ENCODE measurements at places on chromosomes 2 and 18.

DNA sequence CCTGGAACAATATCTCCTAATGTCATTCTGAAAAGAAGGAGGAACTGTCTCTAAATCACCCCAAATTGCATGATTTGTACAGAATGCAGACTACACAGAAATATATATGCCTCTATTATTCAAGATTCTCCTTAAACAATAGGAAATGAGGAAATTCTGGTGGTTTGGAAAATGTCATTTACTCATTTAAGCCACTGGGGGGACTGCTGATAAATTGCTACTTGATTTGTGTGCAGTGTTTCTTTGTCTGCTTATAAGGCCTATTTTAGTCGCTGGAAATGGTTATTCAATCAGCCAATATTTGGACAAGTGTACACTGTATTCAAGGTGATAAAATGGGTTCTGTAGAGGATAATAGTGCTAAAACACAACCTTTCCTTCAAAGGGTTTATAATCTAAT is 801.9 kb upstream of the CELF4 start:
- no peak for DNase-seq

DNA sequence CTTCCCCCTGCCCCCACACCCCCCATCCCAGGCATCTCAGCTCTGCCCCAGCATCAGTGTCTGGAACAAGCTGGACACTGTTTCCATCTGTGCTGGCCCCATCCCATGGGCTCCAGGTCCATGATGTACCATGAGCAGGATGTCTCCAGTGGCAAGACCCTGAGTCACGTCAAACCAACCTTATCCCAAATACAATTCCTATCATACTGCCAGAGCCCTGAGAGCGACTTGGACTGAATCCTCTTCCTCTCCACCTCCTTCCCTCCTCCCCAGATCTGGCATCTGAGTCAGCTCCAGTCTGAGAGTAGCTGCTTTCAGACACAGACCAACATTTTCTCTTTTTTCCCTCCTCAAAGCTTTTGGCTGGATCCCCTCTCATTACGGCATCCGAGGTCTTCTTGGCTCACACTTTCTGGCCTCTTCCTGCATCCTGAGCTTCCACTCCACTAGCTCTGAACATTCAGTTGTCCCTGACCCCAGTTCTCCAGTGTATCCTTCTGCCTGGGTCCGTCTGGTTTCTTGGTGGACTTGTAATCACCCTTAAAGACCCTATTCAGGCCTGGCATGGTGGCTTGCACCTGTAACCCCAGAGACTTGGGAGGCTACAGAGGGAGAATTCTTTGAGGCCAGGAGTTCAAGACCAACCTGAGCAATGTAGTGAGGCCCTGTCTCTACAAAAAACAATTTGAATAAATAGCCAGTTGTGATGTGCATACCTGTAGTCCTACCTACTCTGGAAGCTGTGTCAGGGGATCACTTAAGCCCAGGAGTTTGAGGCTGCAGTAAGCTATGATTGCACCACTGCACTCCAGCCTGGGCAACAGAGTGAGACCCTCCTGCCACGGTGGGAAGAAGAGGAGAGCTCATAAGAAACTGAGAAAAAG is 68.3 kb downstream of the ACKR3 start:
- no peak for DNase-seq

DNA sequence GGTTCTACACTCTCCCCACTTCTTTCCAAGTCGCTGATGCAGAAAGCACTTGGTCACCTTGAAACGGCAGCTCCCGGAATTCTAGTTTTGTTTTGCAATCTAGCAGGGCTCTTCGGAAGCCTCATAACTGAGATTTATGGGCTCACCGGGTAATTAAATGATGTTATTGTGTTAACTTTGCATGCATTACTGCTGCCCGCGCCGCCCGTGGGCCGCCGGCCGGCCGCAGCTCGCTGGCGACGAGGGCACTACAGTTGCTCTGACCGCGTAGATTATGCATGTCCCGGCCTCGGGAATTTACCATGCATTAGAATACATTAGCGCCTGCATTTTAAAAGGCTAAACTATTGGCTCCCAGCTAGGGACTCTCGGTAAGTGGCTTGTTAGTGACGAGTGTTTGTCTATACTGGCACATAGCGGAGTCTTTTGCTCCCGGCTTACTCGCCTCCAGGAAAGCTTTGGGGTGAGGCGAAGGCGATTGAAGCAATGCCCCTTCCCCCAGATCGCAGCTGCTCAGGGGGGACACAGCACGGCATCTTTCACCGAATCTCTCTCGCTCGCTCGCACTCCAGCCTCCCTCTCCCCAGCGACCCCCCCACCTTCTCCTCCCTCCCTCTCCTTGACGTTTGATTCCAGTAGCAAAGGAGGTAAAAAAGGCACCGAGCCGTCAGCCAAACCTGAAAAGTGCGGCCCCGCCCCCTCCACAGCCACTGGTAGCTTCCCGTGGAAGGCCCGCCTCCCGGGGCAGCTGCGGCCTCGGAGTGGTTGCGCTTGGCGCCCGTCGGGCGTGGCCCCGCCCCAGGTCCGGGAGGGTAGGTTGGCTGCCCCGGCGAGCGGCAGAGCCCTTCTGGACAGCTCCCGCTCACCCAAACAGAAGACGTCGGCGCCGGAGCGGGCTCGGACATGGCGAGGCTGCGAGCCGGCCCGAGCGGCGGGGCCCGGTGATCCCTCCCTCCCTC is at the start of gene ONECUT2:
ONECUT2 (plus strand) TSS at position 839 of the 959 bp plus-strand sequence. CDS start 343 bp downstream, outside the sequence.
- DNase-seq, result peak; percentile 83

- peak; percentile 71 for DNase-seq
Observed at GRCh38 chr18:48834413-48835031, 116.2 kb downstream of the SMAD7 start.

DNA sequence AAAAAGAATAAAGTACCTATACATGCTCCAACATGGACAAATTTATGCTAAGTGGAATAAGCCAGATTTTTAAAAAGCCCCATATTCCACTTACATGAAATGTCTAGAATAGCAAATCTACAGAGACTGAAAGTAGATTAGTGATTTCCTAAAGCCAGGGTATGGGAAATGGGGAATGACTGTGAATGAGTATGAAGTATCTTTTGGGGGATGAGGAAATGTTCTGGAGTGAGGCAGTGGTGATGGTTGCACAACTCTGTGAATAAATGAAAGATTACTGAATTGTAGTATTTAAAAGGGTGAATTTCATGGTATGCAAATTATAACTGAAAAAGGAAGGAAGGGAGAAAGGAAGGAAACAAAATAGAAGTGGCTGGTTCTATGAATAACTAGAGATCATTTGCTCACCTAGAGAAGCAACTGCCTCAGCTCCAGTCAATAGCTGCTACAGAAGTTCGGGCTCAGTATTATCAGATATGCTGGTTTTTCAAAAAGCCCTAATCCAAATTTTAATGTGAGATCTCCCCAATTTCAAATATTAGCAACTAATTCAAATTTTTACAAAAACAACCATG is 39.3 kb downstream of the MAP3K2 start:
- DNase-seq, result no peak

GRCh38 chr18:36850527-36851201 is 21.7 kb downstream of the KIAA1328 start:
- DNase-seq, result no peak

DNA sequence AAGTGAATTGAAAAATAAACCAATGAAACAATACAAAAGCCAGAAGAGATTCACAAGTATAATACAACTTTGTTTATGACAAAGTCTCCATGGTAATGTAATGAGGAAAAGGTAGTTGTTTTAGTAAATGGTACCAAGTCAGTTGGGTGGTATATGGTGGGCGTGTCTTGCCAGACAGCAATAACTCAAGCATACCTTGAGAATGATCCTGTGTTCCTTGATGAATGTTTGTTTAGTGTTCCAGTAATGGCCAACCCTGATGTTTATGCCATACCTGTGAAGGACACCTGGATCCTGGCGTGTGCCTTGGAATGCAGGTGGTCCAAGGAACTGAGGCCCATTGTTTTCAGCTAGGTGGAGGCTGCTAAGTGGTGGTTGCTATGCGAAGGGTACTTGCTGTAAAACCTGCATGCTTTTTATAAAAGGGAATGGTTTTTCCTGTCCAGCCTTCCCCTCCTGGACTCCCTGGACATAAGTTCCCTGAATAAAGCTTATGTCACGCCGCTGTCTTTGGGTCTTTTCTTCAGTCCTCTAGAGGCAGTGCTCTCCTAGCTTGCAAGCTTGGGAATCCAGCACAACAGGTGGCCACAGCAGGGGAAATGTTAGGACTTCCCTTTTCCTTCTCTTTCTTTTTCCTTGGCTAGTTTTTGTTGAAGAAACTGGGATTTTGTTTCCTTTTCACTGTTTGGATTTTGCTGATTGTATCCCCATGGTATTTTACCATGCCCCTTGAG is 54.7 kb downstream of the MTA3 start:
- DNase-seq, result no peak

DNA sequence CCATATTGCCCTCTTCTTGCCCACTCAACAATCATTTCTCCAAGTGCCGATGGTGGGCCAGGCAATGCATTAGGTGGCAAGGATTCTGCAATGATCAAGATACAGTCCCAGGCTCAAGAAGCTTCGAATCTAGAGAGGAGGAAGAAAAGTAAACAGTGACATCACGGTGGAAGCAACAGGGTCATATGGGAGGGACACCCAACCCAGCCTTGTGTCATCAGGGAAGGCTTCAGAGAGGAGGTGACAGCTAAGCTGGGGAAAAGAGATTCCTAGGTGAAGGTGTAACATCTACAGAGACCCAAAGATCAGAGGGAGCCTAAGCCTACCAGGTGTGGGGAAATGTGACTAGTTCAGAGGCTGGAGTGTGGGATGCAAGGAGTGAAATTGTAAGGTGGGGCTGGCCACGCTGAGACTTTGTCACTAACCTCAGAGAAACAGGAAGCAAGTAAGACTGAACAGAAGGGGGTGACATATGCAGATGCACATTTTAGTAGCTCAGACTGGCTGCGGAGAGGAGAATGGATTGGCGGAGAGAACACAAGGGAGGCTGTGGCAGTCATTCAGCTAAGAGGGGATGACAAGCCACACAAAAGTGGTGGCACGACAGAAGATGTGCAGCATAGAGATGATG is 104.9 kb downstream of the ANKRD44 start:
- DNase-seq, result no peak

DNA sequence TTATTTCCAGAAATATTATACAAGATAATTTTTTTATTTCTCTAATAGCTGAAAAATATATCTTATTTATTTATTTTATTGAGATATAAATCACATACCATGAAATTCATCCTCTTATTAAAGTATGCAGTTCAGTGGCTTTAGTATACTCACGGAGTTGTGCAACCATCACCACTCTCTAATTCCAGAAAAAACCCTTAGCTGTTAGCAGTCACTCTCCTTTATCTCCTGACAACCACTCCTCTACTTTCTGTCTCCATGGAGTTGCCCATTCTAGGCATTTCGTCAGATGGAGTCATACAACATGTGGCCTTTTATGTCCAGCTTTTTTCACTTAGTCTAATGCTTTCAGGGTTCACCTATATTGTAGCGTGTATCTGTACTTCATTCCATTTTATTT is 66.5 kb downstream of the TCF7L1 start:
- no peak for DNase-seq

DNA sequence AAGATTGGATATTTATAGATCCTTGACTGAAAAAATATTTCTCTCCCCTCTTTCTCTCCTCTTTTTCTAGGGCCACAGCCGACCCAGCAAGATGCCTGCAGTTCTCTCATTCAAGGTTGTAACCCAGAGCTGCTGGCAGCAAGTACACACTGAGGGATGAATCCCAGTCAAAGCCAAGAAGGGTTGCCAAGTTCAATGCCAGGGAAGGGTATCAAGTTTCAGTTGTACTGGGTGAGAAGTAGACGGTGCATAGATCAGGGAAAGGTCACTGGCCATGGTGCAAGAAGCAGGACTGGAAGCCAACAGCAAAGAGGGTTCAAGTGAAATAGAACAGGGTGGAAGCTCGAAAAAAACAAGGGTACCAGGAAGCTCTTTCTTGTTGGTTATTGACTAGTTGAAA is 170.2 kb downstream of the NRP2 start:
- DNase-seq, result no peak

DNA sequence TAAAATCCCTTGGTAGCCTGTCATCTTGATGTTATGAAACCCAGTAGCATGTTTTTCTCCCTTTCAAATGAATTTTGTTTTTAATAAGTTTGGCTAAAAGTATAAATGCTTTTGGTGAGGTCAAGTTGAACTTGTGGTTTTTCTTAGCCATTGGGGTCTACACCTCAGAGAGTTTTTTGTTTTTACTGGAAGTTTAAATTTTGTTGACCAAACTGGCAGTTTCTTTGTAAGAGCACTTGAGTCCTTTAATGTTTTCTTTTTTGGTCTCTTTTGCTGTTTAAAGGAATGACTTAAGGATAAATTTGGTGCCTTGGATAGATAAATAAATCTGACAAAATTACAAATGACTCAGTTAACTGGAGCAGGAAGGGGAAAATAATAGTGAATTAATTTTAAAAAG is 577.3 kb downstream of the SATB2 start:
- DNase-seq, result no peak

DNA sequence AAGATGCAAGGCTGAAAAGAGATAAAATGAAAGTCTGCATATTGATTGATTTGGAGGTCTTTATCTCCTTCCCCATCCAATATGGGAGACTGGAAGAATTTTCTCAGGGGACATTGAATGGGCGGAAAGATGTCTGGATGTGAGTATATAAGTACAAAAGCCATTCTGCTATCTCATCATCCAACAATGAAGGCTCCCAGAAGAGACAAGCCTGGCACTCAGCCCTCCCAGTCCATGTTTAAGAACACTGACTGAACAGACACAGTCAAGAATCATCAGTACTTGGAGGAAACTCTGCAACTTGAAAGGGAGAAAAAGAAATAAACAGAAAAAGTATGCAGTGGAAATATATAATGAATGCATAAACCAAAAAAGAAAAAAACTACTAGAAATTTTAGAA is 80.9 kb downstream of the PTRHD1 start:
- DNase-seq, result peak; percentile 66

DNA sequence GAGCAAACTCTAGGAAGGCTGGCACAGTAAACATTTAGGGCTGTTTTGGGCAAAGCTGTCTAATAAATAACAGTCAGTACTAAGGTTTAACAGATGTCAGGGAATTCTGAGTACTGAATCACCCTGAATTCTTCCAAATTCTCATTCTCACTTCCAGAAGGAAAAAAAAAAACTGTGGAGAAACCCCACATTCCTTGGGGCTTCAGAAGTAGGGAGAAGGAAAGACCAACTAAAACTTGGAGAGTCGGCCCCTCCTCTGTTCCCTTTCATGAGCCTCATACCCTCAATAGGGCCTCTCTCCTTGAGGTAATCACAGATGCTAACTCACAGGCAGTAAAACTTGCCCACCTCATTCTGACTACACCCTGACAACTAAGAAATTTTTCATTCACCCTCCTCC is 62.1 kb downstream of the CCDC148 start:
- DNase-seq, result no peak

DNA sequence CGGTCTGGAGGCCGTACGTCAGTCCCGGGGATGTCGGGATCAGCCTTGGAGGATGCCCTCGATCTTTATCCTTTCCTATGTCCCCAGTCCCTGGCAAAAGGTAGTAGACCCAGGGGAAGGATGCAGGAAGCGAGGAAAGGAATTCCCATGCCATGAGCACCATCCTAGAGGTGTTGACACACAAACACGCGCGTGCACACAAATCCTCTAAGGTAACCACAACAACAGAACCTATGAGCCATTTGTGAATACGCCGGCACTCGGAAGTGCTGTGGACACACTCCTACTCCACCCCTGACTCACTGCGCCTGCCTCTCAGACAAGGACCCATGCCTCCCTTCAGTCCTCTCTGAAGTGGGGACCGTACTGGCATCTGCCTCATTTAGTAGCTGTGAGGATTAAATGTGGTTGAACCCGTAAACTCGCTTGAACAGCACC is 11.3 kb upstream of the MLPH start:
- DNase-seq, result no peak

GRCh38 chr2:205717999-205718398 is 35.7 kb downstream of the NRP2 start:
- no peak for DNase-seq

GRCh38 chr18:72458271-72458670 is 85.9 kb downstream of the CBLN2 start:
- DNase-seq, result no peak
